ENCODE measurements at places on chromosomes 12 and 14.

DNA sequence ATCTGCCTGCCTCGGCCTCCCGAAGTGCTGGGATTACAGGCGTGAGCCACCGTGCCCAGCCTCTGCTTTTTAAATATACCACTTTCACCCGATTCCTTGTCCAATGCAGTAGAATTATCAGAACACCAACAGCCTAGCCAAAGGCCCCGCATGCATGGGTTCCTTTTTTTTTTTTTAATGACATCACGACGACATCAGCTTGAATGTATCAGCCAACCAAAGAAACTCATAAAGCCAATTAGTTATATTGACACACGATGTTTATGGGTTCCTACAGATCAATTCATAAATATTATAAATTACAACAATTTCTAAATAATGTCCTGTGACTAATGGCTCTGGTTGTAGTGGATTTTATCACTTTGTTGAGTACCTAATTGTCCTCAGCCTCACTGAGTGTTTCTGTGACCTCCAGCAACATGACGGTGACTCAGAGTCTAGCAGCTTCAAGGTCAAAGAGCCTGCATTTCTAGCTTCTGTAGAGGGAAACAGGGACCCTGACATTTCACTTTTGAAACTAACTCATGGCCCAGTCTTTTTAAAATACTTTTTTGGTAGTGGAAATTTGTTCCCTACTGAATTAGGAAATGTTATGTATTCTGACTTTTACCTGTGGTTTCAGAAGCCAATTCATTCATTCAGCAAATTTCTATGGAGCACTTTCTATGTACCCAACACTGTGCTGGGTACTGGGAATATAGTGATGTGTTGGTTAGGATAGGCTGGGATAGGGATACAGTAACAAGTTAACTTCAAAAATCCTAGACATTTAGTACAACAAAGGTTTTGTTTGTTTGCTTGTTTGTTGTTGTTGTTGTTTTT, 144.1 kb downstream of the SUDS3 start:
- no peak for DNase-seq

DNA sequence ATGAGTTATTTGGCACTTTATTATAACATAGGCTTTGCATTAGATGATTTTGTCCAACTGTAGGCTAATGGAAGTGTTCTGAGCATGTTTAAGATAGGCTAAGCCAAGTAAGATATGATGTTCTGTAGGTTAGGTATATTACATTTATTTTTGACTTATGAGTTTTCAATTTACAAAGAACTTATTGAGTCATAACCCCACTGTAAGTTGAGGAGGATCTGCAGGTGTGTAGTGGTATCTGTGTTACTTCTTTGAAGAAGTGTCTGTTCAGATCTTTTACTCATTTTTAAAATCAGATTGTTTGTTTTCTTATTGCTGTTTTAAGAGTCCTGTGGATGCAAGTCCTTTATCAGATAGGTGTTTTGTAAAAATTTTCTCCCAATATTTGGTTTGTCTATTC, 329.2 kb downstream of the RAD51B start:
- no peak for DNase-seq

DNA sequence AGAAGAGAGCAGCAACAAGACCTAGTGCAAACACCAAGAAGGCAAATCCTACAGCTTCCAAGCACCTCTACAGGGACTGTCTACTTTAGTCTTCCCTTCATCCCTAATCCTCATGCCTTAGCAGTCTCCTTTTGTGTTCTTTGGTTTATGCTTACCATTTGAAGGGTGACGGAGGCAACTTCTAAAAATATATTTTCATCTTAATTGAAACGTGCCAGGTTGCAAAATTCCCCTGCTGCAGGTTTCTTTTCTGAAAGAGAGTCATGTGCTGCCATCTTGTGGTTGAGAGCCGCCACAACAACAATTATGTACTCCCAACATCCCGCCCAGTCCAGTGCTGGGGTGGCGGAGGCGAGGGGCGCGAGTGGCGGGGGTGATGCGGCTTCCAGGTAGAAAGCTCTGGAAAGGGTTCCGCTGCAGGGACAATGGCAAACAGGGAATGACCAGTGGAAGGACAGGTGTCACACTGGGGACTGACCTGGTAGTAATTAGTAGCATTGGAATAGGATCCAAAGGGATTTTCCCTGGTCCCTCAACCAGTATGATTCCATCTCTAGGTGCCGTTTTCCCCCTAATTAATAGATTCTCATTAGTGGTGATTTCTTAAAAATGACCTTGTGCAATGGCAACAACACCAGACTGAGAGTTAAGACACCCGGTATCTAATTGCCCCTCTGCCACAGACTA, 80.3 kb upstream of the GNG2 start:
- peak; percentile 7 for DNase-seq

- DNase-seq, result no peak
Observed at GRCh38 chr14:54048311-54048710, 91.7 kb upstream of the BMP4 start.

GRCh38 chr12:54412348-54412747, 6.7 kb downstream of the ITGA5 start:
- no peak for DNase-seq

GRCh38 chr12:94676031-94676641, 25.8 kb upstream of the TMCC3 start:
- DNase-seq, result no peak

- DNase-seq, result no peak
Observed at GRCh38 chr14:53701108-53701875, 255.3 kb downstream of the BMP4 start.

All from nucleus accumbens (tissue), 56 donors.